ENCODE measurements at places on chromosomes 4 and X. TPM values are rescaled to one million over a fixed set of nuclear protein-coding genes. Genes with fewer than 3 reads are reported as not detected.

The TRIM60 gene
- total RNA-seq, result not detected

The RAB41 gene
- not detected for total RNA-seq

The LGI2 gene
- 0.25 TPM for total RNA-seq

The RHOXF2B gene
- not detected for total RNA-seq

The SLC10A6 gene
- not detected for total RNA-seq

The FHIP1A gene
- 10.0 TPM for total RNA-seq

The EDA gene
- 2.5 TPM for total RNA-seq

The GSX2 gene
- not detected for total RNA-seq

The XAGE2 gene
- not detected for total RNA-seq

The ABLIM2 gene
- total RNA-seq, result 7.2 TPM

The TLL1 gene
- 7.9 TPM for total RNA-seq

All from kidney epithelial cell (primary cell).